A673 (cell line): ENCODE measurements at places on chromosomes 3 and 15.

DNA sequence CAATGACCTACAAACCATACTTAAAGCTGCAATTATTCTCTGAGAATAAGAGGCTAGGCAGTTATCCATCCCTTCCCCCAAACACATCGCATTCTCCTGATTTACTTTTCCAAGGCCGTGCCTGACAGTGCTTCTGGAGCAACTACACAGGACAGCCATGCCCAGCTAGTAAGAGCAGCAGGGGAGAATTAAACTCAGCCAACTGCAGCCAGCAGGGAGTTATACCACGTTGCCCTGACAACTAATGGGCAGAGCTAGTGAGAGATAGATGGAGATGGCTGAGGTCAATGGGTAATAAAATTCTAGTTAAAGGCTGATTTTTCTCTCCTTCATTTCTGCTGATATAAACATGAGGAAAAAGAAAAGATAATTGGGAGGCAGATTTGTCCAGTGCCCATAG is 193.8 kb upstream of the PPP2R3A start:
- DNase-seq = no peak

- DNase-seq = no peak
Observed at GRCh38 chr15:92140796-92141195, 252.9 kb upstream of the ST8SIA2 start.

DNA sequence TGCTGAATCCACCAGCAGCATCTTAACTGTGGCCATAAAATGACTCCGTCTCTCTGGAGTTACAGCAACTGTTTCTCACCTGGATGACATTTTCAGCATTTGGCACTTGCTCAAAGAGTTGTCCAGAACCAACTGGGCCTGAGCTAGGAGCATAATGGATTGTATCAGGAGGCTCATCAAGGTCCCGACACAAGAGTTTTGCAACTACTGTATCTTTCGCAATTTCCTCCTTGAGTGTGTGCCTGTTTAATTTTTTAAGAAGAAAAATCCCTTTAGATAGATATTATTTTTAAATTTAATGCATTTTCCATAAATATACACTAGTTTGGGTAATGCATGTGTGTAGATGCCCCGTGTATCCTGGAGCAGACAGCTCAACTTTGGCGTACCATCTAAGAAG is 44.3 kb upstream of the C3orf49 start:
- no peak for DNase-seq

DNA sequence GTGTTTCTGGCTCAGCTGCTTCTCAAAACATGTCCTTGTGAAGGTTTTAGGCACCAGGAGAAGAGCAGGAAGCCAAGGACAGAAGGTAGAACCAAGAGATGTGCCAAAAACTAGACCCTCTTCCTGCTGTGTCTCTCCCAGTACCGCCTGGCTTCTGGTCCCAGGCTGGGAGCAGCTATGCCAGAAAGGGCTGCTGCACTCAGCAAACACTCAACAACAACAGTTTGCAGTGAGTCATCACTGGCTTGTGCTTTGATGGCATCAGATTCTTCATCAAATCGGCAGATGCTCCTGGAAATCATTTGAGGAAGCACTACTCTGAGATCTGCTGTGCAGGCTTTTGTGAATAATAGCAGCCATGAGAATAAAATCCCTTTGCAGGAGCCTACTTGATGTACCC is 63.2 kb downstream of the DGKG start:
- DNase-seq = no peak

GRCh38 chr3:48469046-48469915 is 22.7 kb downstream of the ATRIP start:
- DNase-seq = no peak

DNA sequence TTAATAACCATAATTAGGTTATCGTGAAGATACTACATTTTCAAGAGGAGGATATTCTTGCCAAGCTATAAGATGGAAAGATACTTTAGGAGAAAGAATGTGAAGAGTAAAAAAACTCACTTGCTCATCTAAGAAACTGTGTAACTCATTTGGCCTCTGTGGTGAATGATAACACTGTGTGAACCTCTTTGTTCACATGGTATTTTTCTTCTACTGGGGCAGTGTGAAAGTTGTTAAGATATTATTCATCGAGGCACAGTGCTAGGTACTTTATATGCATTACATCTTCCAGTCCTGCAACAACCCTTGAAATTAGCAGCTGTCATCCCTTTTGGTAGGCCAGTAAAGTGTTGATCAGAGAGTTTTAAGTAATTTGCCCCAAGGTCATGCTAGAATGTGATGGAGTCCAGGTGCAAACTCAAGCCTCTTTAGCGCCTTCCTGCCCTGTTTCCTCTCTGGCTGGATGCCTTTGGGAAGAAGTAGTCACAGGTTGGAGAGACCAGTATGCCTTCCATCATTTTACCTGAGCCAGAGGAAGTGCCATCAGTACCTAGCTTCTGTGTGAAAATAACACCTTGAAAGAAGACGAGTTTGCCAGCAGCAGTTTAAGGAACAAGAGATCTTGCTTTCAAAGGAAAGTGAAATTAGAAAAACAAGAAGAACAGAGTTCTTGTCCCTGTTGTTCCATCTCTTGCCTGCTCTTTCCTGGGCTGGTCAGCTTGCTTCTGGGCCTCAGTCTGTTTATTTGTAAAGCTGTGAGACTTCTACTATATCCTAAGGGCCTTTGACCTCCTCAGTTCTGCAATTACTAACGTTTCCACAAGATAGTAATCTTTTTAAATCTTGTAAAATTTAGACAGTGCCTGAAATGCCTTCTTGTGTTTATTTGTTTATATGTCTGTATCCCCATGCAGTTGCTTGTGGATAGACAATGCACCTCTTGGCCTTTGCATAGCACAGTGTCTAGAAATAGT is 179.3 kb downstream of the FNDC3B start:
- no peak for DNase-seq

GRCh38 chr3:163315786-163316185 is 1762.5 kb downstream of the SI start:
- DNase-seq = no peak

GRCh38 chr3:154195620-154196356 is 74.6 kb downstream of the ARHGEF26 start:
- DNase-seq = no peak

DNA sequence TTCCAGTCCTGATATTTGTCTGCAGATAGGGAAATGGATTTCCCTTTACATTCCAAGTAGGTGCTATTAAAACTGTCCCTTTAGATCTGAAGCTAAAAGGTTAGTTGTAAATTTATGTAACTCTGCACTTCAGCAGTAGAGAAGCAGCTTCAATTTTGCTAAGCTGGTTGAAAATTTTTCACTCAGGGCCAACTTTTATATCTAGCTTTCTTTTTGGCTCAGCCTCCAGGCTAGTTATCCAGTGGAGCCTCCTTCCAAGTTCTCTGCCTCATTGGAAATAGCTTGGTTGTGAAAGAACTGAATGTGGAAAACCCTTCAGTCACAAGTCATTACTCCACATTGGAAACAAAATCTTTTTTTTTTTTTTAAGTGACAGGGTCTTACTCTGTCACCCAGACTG is 8.2 kb upstream of the ZNF660 start:
- no peak for DNase-seq

DNA sequence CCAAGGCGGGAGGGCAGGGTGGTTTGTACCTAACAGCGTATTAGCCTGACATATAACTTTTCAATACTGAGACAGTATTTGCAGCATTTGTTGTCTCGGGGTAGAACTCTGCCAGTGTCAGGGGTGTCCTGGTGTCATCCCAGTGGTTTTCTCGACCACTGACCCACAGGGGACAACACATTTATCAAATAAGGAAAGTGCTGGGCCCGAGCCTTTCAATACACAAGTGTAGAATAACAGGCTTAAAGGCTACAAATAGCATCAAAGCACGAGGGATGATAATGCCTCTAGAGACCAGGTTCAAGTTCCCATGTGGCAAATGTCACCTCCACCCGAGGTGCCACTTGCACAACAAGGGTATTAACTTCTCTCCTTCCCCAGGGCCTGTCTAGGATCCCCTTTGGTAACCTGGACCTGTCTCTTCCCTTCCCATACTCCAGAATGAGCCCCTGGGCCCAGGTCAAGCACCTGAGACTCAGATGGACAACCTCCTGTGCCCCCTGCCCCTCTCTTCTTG is 9.5 kb upstream of the SLC6A6 start:
- no peak for DNase-seq

GRCh38 chr15:78012643-78013077 is 64.9 kb downstream of the TBC1D2B start:
- no peak for DNase-seq

DNA sequence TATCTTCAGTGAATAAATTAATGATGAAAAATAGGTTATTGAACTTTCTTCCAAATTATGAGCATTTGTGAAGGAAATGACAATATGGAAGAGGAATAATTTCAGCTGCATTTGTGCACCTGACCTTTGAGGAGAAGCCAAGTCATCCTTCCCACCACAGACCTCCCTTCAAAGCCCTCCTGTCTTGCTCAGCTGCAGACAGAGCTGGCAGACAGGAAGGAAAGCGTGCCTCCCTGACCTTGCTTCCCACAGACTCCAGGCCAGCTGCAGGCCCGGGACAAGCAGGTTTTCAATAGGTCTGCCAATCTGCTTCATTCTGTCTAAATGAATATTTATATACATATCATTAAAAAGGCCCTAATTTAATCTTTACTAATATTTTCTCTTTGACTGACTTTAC is 152.9 kb upstream of the RBMS3 start:
- no peak for DNase-seq

- DNase-seq = no peak
Observed at GRCh38 chr3:55242921-55243320, 244.2 kb downstream of the WNT5A start.
